Stimulated activated CD8-positive, alpha-beta memory T cell treated with anti-CD3 and anti-CD28 coated beads, Interleukin-7, amount 100 ng/mL, for 48 hours (primary cell): ENCODE measurements at places on chromosomes 2 and 18.

DNA sequence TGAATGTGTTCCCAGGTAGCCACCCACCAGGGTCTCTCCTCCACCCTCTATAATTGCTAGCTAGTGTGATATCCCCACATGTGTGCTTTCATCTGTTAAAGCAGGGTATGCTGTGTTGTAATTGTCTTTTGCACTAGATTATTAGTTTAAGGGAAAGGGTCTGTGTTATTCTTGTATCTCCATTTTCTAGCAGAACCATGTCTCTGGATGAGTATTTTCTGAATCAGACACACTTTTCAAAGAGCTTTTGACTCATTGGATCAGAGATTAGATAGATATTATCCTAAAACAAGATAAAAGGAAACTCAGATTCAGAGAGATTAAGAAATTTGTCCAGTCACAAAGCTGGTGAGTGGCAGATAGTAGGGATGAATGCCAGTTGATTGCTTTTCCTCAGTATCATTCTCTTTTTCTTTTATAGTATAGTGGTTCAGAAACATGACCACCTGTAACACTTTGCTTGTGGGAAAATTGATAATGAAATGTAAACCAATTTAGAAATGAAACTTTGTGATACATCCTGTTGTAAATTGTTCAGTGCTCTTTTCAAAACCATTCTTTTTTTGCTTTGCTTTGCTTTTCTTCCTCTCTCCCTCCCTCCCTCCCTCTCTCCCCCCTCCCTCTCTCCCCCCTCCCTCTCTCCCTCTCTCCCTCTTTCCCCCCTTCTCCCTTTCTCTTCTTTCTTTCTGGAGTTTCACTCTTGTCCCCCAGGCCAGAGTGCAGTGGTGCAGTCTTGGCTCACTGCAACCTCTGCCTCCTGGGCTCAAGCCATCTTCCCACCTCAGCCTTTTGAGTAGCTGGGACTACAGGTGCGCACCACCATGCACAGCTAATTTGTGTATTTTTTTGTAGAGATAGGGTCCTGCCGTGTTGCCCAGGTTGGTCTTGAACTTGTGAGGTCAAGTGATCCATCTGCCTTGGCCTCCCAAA is 7.4 kb downstream of the MIB1 start:
- DNase-seq = no peak

DNA sequence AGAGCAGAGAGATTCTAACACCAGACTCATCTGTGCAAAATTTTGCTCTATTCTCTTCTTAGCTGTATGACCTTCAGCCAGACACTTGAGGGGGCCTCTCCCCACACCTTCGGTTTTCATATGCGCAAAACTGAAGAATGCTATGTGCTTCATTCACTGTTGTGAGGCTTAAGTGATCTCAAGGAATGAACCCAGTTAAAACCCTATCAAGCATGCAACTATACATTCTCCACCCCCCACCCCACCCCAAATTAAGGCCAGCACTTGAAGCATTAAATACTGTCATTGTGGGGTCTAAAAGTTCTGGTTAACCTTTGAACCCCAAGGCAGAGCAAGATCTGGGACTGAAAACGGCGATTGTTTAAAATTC is 10.0 kb downstream of the PCARE start:
- DNase-seq = no peak

- DNase-seq = no peak
Observed at GRCh38 chr2:27701676-27702075, 38.0 kb downstream of the SLC4A1AP start.

GRCh38 chr2:110124939-110125691 is 9.5 kb upstream of the MALL start:
- no peak for DNase-seq

- no peak for DNase-seq
Observed at GRCh38 chr2:115573756-115574155, 1131.3 kb downstream of the DPP10 start.

- no peak for DNase-seq
Observed at GRCh38 chr2:222545823-222546795, 109.8 kb downstream of the FARSB start.

- no peak for DNase-seq
Observed at GRCh38 chr18:13932285-13933025, 17.1 kb upstream of the MC2R start.

- DNase-seq = no peak
Observed at GRCh38 chr2:133837441-133838094, 269.3 kb upstream of the NCKAP5 start.

DNA sequence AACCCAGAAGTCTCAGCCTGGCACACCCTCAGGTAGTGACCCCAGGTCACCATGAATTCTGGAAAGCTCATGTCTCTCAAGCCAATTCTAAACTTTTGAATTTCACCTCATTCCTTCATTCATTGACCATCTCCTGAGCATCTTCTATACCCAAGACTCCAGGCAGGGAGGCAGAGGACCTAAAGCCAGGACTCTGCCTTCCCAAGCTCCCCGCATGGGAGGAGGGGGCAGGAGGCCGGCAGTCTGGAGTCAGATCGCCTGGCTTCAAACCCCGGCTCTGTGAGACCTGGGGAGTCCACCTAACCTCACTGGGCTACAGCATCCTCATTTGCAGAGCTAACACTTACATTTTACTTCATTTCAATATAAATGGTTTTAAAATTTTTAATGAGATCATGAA is 59.0 kb downstream of the SMAD7 start:
- DNase-seq = no peak

DNA sequence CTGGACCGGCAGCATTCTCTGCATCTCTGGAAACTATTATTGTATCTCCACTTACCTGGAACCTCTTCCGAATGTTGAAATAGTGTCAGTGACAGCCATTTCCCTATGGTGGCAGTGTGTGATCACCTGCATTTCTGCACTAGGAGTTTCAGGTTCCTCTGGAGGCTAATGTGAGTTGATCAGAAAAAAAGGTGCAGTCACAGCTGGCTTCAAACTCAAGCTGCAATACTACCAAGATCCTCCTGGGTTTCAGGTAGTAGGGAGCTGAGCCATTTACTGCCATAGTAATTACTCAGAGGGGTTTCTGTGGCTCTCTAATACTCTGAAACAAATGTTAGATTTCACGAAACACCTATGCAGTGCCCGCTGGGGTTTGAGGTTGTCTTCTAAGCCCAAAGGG is 183.5 kb upstream of the OSR1 start:
- no peak for DNase-seq

DNA sequence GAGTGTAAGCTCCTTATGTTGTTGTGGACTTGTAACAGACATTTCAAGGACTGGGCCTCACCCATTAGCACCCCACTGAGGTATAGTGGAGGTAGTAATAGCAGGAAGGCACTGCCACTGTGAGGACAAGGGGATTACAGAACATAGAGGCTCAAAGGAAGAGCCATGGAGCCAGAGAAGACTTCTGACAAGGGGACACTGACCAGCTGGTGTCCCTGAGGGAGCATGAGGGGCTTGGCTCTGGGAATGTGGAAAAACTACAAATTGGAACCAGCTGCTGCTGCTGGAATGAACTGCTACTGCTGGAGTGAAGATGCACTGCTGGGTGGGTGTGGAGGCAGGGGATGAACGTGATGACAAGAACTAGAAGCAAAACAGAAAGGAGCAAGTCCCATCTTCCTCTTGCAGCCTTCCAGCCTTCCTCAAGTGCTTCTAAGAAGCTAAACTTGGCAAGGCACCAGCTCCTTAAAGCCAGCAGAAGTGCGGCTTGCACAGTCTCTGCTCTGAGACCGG is 167.3 kb upstream of the NOSTRIN start:
- DNase-seq = no peak

GRCh38 chr2:230631470-230631869 is 81.2 kb upstream of the CAB39 start:
- no peak for DNase-seq

DNA sequence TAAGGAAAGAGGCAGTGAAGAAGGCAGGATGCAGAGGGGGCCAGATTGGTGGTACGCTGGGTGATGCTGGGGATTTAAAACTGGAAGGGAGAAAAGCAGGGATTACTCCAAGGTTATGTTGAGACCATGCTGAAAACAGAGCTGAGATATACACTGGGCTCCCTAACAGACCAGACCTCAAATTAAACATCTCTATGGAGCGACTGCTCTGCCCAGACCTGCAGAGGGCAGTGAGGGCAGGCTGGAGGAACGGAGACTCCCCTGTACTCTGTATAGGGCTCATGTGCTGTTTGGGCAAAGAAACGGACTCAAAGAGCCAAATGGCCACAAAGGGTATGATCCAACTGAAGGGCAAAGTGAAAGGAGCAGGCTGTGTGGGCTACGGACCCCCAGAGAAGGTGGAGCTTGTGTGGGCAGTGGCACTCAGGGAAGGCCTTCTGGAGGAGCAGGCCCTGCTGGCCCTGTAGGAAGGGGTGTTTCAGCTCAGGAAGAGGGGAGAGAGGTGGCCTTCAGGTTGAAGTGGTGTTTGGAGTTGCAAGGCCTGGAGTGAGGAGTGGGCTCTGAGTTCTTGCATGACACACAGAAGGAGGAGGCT is 4.8 kb upstream of the CELF4 start:
- DNase-seq = no peak

DNA sequence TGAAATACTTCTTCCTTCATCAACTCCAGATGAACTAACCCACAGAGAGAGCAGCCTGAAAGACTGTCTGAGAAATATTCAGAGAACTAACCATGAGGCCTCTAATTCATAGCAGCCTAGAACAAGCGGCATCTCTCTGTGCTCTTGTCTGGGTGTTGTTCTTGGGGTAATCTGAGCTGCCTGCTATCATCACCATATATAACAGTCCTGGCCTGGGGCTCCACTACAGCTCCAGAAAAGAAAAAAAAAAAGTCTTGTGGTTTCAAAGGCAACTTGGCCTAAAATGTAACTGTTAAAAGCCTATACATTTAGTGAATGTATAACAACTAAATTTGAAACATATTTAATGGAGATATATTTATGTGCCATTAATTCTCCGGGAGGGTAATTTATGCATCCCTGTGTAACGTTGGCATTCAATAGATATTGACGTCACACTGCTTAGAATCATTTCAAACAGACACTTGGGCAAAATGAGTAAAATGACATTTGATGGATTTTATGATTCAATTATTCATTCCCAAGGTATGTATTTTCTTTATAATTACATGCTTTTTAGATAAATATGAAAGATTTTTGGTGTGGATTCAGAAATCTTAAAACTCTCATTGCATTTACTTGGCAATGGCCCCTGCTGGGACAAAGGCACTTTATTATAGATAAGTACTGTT is 294.3 kb downstream of the HRH4 start:
- no peak for DNase-seq

DNA sequence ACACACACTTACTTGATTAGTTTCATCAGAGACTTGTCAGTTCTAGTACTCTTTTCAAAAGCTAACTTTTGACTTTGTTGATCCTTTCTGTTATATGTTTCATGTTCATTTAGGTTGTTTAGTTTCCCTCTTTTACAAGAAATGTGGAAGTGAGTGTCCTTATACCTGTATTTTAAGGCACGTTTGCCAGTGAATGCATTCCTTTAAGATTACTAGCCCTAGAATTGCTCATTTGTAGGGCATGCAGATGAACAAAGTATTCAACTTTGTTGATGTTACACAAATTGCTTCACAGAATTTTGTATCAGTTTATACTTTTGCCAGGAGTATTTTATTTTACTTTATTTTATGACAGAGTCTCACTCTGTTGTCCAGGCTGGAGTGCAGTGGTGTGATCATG is 6.3 kb downstream of the IL1RL2 start:
- DNase-seq = no peak
